ENCODE measurements at places on chromosomes 3 and 15.

DNA sequence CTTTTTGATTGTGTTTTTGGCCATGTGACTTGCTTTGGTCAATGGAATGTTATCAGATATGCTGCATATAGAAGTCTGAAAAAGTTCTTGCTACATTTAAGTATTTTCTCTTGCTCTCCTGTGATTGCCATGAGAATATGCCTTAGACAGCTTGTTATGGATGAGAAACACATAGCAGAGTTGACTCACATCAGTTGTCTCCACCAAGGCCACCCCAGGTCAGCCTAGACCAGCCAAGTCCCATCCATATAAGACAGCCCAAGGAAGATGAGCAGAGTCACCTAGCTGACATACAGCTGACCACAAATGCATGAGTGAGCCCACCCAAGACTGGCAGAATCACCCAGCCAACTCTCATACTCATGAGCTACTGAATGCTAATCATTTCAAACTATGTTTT lies 153.0 kb downstream of the THRB start:
- DNase-seq = no peak

DNA sequence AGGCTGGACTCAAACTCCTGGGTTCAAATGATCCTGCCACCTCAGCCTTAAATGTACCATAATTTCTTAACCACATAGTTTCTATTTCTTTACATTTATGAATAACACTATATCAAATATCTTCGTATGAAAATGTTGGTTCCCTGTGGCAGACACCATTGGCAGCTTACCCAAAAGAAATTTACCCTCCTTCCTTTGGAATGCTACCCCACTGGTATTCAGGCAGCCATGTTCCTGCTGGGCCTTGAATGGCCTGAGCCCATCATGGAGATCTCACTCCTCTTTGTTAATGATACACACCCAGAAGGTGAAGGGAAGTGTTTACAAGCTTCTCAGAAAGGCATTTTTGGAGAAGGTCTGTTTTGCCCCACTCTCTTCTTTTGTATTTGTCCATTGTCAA lies 94.3 kb upstream of the RNF7 start:
- no peak for DNase-seq

DNA sequence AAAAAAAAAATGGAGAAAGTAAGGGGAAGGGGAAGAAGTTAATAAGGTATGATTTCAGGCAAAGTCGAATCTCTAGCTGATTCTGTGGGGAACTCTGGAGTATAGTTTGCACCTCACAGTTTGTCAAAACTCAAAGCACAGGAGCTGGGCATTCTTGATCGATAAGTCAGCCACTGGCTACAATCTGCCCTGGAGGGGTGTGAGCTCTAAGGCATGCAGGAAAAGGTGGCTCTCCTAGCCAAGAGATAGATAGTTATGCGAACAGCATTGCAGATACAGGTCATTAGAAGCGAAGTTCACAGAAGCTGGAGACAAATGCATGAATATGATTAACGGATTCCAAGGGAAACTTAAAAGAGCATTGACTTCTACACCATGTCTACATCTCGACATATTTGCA lies 952.6 kb downstream of the AGBL1 start:
- DNase-seq = no peak

GRCh38 chr3:76387000-76387399 lies 601.7 kb upstream of the ZNF717 start:
- no peak for DNase-seq

GRCh38 chr15:96992817-96993216 lies 662.3 kb downstream of the NR2F2 start:
- DNase-seq = no peak

GRCh38 chr15:50979041-50979440 lies 70.6 kb downstream of the AP4E1 start:
- DNase-seq = no peak

DNA sequence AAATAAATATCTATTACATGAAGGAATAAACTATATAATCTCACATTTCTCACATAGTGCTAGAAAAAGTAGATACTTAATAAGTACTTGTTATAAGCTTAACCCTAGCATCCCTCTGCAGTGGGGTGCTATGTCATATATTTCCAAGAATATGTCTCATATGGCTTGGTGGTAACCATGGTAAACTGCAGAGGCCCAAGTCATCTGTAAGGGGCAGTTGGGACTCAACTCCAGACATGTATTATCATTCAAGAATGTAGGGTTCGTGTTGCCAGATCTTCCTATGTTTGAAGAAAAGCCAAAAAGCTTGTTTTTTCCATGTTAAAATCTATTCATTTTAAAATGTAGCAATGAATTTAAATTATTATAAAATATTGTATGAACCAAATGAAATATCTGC lies 46.2 kb downstream of the ZNF385D start:
- DNase-seq = no peak

Data from AG09319 (cell line).